ENCODE measurements at places on chromosomes 7 and 10.

GRCh38 chr7:26307226-26307625, 15.6 kb downstream of the SNX10 start:
- no peak for DNase-seq

GRCh38 chr7:135856356-135857144, 107.9 kb upstream of the FAM180A start:
- DNase-seq = no peak

GRCh38 chr7:76211216-76211615, 9.5 kb downstream of the SRRM3 start:
- DNase-seq = no peak

DNA sequence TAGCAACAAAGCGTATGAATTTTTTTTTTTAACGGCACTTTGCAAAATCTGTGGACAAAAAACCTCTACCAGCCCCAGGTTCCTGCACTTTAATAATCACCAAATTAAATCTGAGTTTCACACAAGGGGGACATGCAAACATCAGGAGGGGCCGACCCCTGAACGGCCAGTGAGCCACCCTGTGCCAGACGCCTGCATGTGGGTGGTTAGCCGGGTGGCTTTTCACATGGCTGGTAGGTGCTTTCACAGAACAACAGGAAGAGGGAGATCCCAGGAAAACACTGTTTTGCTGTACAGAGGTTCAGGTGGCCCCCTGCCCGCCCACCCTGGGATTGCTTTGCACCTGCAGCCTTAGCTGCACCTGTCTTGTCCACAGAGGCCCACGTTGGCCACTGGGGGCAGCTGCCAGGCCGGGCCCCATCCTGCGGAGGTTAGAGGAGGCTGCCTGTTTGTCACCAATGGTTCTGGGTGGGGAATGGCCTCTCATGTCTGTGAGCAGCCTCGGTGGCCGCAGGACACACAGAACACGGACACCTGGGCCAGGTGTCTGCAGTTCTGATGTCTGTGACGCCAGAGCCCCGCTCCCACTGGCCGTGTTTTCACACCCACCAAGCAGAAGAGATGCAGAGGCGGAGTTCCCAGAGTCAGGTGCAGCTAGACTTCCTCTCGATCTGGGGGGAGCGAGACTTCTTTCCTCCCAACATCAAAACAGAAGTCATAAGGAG, 107.7 kb downstream of the FAM53B start:
- peak; percentile 51 for DNase-seq

DNA sequence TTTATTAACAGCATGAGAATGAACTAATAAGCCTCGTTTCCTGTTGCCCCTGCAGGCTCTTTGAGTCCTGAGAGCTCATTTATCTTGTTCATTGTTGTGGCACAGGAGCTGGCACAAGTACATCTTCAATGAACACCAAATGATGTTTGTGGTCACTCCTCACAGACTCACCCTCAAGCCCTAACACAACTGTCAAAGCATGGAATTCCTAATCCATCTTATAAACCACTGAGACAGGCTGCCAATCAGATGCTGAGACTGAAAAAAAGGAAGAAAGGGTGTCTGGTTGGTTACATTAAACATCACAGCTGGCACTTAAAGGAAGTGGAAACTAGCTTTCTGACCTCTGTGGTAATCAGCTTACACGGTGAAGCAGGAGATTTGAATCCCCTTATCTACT, 7.7 kb upstream of the CCDC172 start:
- no peak for DNase-seq

Data from activated naive CD4-positive, alpha-beta T cell treated with anti-CD3 and anti-CD28 coated beads for 36 hours (primary cell).